ENCODE measurements at places on chromosomes 6 and 20.

GRCh38 chr6:147752689-147753403 lies 244.4 kb downstream of the SAMD5 start:
- no peak for DNase-seq

DNA sequence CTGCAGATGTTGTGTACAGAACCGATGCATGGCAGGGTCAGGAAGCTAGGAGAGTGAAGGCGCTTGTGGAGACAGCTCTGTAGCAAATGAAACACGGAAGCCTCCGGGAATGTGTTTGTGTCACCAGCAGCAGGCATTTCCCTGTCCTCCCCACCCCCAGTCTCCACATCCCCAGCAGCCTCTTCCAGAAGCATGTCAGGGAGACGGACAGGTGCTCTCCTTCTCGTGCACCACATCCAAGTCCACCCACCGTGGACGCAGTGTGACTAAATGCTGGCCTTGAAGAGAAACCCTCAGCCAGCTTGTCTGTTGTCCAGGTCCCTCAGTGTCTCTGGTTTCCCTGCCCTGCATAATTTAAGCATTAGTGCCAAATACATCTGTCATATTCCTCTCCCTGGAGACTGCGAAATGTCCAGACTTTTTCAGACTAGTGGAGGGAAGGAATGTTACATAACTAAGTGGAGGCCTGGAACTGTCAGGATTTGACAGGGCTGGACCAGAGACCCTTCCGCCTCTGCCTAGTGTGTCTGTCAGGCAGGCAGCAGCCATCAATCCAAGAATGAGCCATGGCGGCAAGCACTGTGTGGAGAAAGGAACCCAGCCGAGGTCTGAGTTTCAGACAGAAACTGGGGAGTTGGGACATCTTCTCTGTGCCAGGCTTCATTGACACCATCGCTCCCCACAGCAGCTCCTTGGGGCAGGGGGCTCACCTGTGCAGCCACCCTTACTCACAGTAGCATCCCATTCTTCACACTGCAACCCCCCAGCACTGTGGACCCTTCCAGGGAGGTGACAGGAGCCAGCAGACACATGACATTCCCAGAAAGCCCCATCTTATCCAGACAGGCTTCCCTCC lies 26.6 kb upstream of the PI16 start:
- no peak for DNase-seq

GRCh38 chr6:150696190-150696589 lies 96.5 kb downstream of the PLEKHG1 start:
- no peak for DNase-seq

DNA sequence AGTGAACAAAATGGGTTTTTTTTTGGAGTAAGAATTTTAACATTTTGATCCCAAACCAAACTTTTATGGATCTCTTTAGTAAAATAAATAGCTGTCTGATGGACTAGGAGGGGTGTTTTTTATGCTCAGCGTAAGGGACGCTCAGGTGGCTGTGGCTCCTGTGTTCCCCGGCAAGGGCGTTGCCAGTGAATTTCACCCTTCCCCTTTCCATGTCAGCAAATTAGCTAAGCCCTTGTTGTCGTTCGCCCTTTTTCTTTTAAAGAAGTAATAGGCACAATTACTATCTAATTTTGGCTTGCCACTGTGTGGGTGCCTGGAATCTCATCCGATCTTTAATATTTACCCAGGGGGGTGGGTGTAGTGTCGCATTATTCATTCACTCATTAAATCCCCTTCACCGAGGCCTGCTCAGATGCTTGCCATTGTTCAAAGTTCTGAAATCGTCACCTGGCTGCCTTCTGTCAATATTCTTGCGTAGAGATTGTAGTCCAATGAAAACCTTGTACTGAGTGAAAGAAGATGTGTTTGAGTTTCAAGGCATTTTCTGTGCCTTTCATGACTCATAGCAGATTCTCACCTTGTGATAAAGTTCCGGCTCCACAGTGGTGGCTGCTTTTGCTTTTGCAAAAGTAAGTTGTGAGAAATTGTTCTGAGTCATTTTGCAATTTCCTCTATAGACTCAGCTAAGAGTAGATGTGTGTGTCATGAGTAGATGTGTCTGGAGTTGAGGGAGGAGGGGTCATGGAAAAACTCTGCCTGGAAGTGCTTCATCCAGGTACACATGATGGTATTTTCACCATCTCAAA lies 40.0 kb upstream of the CLDN20 start:
- DNase-seq, result peak; percentile 54

DNA sequence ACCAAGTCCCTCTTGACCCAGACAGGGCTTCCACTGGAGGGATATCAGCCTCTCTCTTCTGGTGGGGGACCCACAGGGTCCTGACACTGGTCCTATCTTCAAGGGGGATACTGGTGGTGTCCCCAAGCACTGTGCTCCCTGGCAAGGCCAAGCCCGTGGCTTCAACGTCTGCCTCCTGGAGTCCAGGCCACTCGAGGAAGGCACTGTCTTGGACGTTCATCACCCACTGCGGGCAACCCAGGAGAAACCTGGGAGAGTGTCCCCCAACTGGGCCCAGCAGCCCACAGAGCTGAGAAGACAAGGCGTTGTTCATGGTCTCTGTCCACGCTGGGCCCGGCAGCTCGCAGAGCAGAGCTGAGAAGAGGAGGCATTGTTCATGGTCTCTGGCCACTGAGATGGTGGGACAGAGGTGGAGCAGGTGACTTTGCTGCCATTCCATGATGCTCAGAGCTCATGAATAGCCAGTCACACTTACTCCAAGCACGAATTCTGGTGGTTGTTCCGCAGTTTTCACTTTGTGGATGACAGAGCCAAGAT lies 37.5 kb upstream of the FRMD1 start:
- DNase-seq, result no peak

DNA sequence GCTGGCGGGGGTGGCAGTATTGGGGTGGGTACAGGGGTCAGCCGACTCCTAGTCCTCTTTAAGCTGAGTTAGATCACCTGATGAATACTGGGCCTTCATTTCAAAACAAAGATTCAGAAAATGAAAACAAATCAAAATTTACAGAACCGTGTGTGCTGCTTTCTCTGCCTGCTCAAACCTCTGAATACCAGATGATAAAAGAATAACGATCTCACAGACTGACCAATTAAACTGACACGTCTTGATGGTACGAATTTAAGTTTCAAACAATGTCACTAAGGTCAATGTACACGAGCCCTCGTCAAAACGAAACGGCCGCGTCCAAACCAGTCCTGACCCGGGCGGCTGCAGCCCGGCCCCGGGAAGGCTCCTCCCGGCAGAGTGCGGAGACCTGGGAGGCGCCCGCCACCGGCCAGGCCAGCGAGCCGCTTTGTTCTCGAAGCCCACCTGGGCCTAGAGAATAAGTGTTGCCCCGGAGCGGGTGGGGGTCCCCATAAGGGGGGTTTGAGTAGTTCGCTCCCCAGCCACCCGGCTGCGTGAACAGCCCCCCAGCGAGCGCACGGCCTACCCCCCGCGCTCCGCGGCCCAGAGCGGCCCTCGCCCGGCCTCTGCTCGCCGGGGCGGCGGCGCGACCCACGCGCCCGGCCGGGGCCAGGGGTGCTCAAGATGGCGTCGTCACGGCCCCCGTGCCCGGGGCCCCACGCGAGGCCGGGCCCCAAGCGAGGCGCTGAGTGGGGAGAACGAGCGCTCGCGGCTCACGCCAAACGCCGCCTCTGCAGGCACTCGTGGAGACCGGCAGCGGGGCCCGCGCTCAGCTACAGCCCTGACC lies 728 bp downstream of the PSMA7 start:
- DNase-seq, result peak; percentile 31

DNA sequence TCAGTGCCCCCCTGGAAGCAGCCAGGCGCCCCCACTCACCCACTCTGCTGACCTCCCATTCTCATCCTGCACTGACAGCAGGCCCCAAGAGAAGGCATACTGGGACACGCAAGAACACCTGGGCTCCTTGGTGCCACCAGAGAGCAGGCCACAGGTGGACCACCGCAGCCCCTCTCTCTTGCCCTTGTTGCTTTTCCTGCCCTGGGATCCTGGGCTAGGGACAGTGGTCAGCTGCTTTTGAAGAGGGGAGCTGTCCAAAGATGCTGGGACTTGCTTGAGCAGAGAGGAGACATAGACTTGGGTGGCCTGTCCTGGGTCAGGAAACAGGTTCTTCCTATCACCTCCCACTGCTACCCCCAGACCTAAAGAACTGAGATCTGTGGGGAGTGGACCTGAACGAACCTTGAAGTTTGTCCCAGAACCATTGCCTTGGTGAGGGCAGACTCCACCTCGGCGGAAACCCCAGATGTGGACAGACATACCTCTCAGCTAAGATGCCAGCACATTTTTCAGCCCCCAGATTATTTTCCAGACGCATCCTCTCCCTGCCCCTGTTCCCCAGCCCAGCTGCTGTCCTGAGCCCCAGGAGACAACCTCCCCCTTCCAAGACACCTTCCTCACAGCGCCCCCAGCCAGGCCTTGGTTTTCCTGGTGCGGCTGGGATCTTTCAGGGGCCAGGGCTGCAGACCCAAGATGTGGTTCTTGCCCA lies 1.1 kb downstream of the GLP1R start:
- no peak for DNase-seq

- DNase-seq, result no peak
Measured at GRCh38 chr6:33672808-33673207, 38.7 kb downstream of the UQCC2 start.

GRCh38 chr20:40677343-40677924 lies 11.6 kb downstream of the MAFB start:
- no peak for DNase-seq

DNA sequence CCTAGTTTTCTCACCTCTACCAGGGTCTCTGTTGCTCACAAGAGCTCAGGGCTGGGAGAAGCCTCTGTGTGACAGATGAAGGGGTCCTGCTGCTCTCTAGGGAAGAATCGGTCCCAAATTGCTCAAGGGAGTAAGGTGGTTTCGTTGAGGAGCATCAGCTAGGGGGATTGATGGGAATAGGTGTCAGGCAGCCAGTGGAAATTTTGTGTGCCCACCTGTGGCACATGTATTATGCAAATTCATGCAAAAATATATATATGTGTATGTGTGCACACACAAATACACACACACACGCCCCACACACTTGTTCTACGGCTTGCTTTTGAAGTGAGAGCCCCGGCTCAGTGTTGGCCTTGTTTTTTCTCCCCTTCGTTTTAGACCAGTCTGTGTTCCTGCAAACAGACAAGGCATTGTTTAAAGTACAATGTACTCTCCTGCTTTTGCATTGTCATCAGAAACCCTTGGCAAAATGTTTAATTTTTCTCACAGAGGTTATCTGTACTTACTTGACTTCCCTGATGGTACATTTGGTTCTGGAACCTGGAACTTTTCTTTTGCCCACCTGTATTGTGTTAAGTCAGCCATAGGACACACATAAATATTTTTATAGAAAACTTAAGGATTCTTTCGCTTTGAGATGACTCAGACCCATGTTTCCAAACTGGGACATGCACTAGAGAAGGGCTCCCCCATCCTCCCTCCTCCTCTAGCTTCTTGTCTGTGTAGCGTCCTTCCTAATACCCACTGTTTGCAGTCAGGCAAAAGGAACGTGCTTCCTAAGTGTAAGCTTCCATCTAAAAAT lies 26.7 kb downstream of the FOXO3 start:
- no peak for DNase-seq
